GM03348 (cell line): ENCODE measurements at places on chromosomes 6 and 20.
A peak's percentile ranks its signal among the peaks of the same experiment; 100 is the strongest.

DNA sequence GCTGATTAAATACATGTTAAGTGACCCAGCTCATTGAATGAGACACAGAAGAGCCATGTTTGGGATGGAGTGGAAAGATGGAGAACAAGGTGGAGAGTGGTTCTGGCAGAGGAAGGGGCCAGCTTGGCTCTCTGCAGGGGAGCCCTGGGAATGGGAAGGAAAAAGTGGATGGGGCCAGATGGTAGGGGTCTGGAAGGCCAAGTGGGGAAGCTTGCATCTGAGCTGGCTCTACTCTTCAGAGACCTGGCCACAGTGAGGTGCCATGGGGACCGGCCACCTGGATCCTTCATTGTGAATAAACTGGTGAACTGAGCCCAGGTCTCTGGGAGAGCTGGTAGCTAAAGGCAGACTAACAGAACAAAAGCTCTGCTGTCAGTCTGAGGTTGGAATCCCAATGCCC, 48.9 kb upstream of the SIRPA start:
- DNase-seq, result no peak

- DNase-seq, result no peak
These were observed 701.8 kb upstream of the FLRT3 start for GRCh38 chr20:15039088-15039752.

DNA sequence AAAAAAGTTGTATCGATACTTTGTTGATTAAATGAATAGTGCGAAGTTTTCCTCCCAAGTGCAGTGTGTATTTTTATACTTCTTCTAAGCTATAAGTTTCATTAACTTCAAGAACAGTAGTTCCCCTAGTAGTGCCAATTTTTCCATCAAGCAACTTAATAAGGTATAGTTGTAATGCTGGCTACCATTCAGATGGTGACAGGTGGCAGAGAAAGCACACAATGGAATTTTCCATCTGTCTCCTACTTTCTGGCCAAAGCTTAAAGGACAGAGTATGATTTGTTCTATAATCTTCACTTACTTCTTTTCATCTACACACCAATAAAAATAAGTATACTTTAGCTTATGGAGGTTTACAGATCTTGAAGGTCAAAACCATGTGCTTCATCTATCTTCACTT, 431.1 kb downstream of the NKAIN2 start:
- no peak for DNase-seq

DNA sequence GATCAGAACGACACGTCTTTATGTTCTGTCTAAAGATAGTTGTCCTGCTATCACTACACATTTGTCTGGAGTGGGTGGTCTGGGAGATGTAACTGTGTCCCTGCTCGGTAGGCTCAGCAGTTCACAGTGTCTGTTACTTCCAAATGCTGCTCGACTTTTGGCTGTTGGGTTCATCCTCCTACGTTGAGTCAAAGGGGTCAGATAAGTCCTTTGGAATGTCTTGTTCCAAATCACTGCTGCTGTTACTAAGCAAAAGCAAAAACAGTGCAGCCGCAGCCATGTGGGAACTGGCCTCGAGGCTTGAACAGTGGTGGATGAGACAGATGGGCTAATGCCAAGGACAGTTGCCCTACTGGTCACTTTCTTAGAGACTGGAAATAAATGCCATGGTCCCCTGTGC, 272.2 kb upstream of the MAP3K7 start:
- no peak for DNase-seq

DNA sequence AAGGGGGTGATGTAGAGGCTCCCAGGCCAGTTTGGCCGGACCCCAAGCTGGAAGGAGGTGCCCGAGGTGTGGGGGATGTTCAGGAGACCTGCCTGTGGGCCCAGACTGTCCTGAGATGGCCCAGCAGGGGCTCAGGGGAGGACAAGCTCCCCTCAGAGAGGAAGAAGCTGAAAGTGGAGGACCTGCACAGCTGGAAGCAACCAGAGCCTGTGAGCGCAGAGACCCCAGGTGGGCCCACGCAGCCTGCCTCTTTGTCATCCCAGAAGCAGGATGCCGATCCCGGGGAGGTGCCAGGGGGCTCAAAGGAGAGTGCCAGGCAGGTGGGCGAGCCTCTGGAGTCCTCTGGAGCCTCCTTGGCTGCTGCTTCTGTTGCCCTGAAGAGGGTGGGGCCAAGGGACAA, 29.7 kb downstream of the ZNF831 start:
- DNase-seq, result no peak

- no peak for DNase-seq
These were observed 169.3 kb downstream of the OGFRL1 start for GRCh38 chr6:71457929-71458328.

DNA sequence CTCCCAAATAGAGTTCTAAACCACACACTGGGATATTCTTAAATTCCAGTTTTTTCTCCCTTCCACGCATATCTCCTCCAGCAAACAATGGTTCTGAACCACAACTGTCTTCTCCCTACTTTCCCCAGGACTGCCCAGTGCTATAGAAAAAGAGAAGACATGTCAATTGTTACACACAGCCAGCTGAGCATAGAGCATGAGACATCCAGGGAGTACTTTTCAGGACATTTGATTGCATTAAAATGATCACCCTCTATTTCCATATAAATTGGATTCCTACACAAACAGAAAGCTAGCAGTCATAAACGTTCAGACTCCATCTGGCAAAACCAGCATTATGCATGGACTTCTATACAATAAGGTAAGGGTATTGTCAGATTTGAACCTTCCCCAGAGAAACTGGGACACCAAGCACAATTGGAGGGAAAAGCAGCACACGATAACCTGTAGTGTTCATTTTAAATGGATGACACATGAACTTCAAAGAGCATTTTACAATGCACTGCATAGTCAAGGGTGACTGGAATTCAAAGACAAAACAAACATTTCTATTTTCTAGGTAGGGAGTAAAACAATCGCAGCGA, 93.1 kb upstream of the HEY2 start:
- no peak for DNase-seq

DNA sequence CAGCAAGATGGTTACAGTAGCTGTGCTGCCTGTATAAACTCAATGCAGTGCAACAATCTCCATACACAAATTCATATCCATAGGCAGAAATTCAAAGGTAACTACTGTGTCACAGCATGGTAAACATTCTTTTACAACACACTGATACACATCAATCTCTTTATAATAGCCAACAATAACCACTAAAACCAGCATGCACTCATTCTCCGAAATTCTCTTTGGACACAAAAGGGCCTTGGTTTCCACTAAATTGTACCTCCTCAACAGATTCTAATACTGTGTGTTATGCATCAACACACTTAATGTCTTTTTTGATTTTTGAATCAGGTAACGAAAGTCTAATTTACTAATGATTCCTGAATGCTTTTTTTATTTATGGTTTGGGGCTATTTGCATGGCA, 1323.7 kb downstream of the GRIK2 start:
- no peak for DNase-seq

GRCh38 chr20:58001381-58001780, 227.1 kb downstream of the ANKRD60 start:
- DNase-seq, result no peak

DNA sequence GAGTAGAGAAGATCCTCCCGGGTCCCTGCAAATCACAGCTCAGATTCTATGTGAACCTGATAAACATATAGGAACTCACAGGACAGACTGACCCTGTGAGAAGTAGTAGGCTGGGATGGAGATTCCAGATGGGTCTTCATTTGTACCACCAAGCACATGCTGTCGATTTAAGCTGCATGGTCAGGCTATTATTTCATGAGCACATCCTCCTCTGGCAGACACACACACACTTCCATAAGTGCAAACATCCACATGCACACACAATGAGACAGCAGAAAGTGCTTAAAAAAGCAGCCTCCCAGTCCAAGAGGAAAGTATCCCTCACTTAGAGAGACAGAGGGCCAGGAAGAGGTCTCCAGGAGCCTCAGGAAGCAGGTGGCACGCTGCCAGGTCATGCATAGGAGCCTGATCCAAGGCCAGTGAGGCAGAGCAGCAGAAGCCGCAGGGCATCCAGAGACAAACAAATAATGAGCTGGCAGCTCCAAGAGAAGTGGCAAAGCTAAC, 131.8 kb downstream of the UNC5CL start:
- peak; percentile 25 for DNase-seq

- no peak for DNase-seq
These were observed 101.5 kb downstream of the UNC5CL start for GRCh38 chr6:40937491-40937890.

GRCh38 chr20:35871259-35871771, 83.0 kb downstream of the SCAND1 start:
- DNase-seq, result no peak

DNA sequence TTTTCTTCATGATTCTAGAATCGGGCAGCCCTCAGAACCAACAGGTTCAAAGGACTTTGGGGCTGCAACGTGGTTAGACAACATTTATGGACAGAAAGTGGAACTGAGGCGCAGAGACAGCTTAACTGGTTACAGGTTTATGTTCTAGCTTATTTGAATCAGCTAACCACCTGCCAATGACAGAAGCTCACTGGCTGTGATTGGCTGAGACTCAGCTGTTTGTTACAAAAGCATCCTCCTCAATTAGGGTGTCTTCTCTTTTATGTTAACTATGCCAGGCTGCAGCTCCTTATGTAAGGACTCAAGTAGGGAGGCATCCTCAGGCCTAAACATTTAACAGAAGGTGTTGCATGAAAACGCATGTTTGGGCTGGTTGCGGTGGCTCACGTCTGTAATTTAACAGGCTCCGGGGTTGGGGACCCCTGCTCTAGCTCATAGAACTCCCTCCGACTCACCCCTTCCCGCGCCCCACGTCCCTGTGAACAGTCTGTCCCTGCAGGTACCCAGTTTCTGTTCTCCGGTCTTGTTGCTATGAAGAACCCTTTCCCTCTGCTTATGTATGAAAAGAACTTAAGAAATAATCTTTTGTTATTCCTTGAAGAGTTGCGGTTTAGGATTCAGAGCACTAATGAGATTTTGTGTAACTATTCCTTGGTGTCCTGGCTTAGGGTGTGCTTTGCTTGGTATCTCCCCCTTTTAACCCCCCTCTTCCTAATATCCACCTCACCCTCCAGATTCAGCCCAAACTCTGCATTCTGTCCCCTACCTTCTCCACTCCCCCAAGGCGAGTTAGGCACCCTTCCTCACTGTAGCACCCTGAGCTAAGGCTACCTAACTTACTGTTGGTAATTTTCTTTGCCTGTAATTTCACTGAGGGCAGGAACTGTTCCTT, 1.2 kb upstream of the TMEM181 start:
- no peak for DNase-seq

DNA sequence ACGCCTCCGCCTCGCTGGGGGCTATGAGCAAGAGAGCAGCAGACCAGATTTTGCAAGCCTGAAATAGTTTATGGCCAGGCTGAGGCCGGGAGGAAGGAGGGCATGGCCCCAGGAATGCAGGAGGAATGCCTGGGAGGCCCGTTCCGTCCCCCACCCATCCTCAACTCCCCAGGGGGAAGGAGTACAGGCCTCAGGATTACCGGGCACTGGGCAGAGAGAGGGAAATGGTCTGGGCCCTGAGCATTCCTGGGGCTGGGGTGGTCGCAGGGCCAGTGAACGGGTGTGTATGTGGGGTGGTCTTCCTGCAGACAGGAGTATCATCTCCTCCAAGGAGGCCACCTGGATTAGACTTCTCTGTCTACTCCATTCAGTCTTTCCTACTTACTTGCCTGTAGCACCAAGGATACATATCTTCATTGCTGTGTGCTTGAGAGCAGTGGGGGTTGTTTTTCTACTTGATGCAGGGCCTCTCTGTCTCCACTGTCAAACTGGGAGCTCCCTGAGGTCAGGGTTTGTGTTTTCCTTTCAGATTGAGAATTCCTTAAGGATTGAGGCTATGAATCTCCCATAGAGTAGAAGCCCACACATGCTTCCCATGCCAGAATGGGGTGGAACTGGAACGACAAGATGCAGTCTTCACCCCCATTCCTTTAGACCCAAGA, 81.3 kb downstream of the VEGFA start:
- peak; percentile 98 for DNase-seq

DNA sequence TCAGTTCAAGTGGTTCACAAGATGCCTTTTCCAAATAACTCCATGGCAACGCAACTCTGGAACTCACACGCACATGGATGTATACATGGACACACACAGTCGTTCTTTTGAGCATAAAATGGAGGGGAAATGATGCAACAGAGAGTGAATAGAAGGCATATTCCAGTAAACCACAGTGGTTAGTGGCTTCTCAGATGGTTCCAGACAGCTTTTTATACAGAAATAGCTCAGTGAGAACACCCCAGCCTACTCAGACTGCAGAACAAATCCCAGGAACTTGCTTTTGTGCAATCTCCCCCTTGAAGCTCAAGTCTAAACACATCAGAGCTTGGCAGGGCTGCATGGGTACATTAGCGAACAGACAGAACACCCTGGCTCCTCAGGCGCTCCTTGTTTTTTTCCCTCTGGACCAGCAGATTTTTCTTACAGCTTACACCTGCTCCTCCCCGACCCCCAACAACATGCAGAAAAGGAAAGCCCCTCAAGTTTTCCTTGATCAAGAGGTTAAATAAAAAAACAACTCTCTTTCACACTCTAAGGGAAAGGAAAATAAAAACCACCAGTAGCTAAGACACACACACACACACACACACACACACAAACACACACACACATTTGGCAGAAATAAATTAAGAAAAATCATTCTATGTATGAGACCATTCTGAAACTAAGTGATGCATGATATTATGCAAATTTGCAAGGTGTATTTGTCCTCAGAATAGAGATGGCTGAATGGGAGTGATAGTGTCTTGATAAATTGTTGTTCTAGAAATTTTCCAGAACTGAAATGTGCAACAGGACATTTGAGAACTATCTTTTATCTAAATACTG, 51.2 kb upstream of the RANBP9 start:
- peak; percentile 89 for DNase-seq

DNA sequence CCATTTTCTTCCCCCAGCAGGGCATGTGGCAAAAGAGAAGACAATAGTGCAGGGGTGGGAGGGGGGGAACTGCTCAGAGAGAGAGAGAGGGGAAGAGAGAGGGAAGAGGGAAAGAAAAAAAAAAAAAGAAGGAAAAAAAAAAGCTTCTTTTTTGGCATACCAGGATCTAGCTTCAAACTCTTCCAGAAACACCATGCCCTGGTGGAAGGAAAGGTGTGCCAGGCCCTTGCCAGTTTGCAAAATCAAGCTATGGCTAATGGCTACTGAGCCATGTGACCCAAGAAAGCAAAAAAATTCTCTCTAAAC, 326 bp downstream of the ZMYND8 start:
- no peak for DNase-seq
